Skeletal muscle cell (primary cell): ENCODE measurements at places on chromosomes 4 and X.

GRCh38 chr4:153948041-153948440, 159.2 kb upstream of the SFRP2 start:
- DNase-seq: no peak

GRCh38 chr4:87179751-87180150, 40.7 kb downstream of the KLHL8 start:
- DNase-seq: no peak

GRCh38 chr4:54937501-54937900, 187.9 kb downstream of the KDR start:
- DNase-seq: no peak

DNA sequence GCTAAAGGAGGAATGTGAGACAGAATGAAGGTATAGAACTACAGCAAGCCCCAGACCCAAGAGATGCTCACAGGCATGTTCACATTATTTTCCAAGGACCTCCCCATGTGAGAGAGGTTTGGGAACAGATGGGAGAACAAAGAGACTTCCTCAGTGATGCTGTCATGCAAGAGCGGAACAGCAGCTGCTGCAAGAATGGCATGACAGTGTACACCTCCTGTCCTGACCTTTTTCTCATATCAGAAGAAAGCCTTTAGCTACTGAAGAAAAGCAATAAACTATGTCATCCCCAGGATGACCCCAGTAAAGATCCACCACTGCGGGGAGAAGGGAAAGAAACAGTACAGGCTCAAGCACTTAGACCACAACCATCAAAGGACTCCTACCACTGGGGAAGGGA, 7.2 kb downstream of the PRDM5 start:
- no peak for DNase-seq

GRCh38 chrX:38175139-38175538, 45.5 kb downstream of the SRPX start:
- no peak for DNase-seq

- no peak for DNase-seq
Measured at GRCh38 chr4:186307497-186307896, 41.5 kb downstream of the F11 start.

- DNase-seq: no peak
Measured at GRCh38 chr4:186283311-186283710, 17.3 kb downstream of the F11 start.

DNA sequence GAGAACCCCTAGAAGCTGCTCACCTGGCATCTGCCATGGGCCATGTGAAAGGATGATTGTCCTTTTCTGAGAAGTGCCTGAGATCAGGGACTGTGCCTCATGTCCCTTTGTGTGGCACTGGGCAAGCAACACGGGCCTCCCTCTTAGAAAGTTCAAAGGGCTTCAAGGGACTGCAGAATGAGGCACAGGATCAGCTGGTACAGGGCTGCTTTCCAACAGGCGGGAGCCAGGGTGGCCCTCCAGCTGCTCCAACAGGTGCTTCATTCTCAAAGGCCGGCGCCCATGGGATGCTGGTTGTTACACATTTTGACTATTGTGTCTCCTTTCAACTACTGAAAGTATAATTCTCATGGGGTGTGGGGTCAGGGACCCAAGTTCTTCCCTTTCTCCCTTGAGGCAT, 114.7 kb downstream of the ENPP6 start:
- no peak for DNase-seq

DNA sequence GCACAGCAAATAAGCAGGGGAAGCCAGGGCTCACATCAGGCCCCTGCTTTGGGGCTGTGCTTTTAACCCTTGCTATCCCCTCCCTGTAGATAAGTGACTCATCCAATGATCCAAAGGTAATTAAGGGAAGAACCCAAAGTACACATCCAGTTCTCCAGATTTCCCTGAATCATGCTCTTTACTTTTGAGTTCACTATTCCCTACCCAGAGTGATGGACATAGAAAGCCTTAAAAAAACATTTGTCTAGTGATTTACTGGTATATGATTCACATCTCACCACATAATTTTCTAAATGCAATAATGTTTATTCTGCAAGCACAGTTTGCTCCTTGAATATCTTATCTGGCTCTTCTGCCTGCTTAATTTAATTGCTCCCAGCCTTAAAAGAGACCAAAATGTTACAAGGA, 136.2 kb downstream of the PPP3CA start:
- DNase-seq: peak; percentile 45

GRCh38 chr4:159150396-159150795, 47.5 kb downstream of the RAPGEF2 start:
- no peak for DNase-seq

DNA sequence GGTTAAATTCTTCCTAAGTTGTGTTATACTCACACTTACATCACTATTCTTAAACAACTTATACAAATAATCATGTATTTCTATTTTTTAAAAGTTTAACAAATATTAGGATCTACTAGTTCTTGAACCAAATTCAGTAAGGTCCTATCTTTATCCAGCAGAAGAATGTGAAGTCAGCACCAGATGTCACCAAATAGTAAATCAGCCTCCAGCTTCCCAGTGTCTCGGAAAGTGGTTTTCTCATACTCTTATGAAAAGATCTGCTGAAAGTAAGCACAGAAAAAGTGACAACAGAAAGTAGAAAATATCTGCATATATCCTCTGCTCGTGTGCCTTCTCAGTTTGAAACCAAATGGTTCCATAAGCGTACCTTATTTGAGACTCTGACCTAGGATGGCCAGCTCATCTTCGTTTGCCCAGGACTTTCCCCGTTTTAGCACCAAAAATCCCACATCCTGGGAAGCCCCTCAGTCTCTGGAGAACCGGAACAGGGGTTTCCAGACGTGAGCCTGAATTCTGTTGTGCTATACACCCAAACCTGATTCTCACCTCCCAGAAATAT, 98.0 kb upstream of the DCLK2 start:
- no peak for DNase-seq

- DNase-seq: peak; percentile 41
Measured at GRCh38 chr4:155085843-155086530, 122.4 kb upstream of the NPY2R start.

DNA sequence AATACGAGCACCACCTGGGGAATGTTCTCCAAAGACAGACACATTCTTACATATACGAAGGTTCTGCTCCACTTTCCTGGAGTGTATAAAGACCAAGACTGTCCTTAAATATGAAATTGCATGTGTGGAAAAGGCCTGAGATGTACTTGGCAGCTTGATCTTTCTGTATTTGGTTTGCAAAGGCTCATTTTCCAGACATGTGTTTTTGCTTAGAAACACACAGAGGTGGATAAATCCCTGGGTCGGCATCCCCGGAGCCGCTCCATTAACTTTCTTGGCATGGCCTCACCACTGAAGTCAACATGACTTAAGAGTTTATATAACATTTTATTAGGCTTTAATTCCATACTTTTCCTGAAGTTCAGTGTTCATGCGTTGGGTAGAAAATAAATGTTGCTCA, 239.4 kb downstream of the LDB2 start:
- DNase-seq: no peak

GRCh38 chr4:1938027-1938426, 66.8 kb downstream of the NSD2 start:
- no peak for DNase-seq

- DNase-seq: no peak
Measured at GRCh38 chr4:83569987-83570386, 34.1 kb downstream of the GPAT3 start.
